Activated CD4-positive, alpha-beta T cell treated with anti-CD3 and anti-CD28 coated beads for 36 hours (primary cell): ENCODE measurements at places on chromosomes 12 and 14. TPM values are rescaled to one million over a fixed set of nuclear protein-coding genes. Genes with fewer than 3 reads are reported as not detected.

The HOXC4 gene
- not detected for total RNA-seq

The FOXG1 gene
- total RNA-seq: not detected

The KRT75 gene
- total RNA-seq: not detected

The AMN gene
- total RNA-seq: 0.23 TPM

The EPYC gene
- not detected for total RNA-seq
